ENCODE measurements at places on chromosomes 2 and 18. TPM values are rescaled to one million over a fixed set of nuclear protein-coding genes. Genes with fewer than 3 reads are reported as not detected.

The ACP1 gene
- 74.3 TPM for total RNA-seq

The COL6A3 gene
- total RNA-seq: 79.5 TPM

The PXDN gene
- 11.6 TPM for total RNA-seq

The HOXD11 gene
- 0.37 TPM for total RNA-seq

The FRZB gene
- total RNA-seq: 15.2 TPM

The TCF23 gene
- total RNA-seq: not detected

The LAMA1 gene
- 13.4 TPM for total RNA-seq

The PDE11A gene
- total RNA-seq: 1.9 TPM

The LYPD1 gene
- total RNA-seq: 0.28 TPM

The VSNL1 gene
- total RNA-seq: 5.6 TPM

- DNase-seq: no peak
Measured at GRCh38 chr2:8154270-8154669, 527.6 kb upstream of the ID2 start.

DNA sequence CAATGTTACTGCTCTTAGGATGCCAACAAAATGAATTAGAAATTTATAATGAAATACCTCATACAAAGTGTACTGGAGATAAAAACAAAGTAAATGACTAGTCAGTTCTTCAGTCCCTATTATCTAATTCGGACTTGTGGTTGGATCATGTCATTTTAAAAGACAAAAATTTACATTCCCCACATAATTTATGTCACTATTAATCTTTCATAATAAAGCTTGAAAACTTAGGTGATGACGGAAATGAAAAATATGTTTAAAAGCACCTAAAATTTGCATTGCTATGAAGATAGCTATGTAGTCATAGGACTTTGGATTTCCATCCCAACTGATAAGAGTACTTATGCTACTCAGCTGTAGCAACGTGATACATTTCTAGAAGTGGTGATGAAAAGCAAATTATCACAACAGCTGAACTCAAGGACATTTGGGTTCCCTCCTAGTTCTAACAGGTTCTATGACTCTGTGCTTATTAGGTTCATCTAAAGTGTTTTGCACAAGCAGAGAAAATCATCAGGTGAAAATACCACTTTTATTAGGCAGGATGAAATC is 58.4 kb downstream of the LRPPRC start:
- DNase-seq: no peak

DNA sequence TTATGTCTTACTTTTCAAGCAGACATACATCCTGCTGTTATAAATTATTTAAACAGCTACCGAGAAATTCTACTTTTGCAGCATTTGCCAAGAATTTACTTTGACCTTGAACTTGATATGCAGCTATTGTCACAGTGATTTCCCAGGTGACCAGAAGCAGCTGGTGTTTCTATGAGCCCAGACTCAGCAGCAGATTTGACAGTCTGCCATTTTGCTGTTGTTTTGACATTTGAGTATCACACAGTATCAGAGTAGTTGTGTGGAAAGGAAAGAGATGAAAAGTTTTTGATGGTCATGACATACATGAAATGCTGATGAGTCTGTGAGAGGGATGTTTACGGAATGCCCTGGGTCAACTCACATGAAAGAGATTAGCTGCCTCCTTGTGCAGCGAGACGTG is 6.6 kb upstream of the CCDC195 start:
- DNase-seq: no peak

DNA sequence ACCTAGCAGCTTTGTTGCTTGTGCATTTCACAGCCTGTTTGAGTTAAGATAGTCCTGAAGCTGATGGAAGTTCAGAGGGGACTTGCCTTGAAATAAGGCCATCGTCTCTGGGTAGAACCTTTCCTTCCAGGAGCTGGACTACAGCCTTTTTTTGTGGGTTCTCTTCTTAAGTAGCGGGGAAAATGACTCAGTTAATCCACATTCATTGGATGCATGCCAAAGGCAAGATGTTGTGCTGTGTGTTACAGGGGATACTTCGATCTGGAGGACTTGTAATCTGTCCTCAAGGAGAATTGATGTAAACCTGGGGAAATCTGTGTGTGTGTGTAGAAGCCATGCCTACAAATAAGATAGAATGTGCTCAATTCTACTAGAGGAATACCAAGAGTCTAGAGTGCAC is 46.8 kb downstream of the RPIA start:
- no peak for DNase-seq

DNA sequence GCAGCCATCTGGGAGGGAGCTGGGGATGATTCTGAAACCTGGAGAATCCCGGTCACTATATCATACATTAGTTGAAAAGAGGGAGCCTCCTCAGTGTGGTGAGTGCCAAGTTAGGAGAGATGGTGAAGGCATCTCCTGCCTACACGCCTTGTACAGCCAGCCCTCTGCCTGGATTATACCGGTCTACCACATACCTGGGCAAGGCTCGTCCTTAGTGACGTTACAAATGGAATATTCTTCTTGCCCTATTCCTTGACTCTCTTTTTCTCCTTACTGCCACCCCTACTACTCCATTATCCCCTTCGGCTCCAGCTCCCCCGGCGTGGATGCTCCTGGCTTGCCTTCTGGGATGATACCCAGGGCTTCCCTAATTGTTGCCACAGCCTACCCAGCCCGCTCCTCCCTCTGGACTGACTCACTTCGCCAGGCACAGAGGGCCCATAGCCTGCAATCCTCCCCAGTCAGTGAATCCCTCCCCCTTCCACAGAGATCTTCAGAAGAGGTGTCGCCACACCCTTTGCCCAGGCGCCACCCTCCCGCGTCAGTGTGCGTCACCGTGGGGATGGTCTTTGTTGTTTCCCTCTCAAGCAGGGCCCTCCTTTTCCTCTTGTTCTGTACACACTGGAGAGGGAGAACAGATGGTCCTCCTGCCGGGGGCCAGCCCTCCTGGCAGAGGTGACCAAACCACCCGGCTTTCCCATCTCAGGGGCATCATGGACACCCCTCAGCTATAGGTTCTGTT is 115.2 kb upstream of the EPAS1 start:
- no peak for DNase-seq

DNA sequence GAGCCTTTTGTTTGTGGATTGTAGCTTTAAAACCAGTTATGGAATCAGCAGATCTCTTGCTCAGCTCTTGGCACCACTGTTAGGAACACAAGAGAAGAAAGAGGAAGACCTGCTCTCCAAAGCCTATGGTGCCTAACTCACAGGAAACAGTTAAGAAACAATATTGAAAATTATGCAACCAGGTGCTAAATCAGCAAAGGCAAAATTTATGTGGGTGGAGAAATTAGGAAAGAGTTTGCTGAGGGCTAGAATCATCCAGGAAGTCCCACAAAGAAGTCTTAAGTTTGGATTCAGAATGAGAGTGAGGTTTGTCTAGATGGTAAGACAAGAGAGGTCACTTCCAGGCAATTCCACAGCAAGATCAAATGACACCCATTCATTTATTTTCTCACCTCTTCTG is 49.4 kb downstream of the AOX1 start:
- no peak for DNase-seq

DNA sequence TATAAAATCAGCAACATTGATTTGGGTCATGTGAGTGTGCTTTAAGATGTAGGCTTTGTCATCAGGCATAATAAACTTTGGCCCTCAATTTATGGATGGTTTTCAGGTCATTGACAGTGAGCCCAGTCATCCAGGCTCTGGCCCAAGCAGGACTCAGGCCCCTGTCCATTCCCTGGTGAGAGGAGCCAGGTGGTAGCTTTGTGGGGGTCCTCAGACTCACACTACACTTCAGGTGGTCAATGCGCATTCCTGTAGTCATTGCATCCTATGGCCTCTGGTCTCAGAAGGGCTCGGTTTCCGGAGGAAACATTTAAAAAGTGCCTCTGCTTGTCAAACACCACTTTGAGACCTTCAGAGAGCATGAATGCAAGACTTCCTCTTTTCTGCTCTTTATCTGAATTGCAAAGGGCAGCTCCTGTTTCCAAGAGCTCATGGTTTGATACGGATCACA is 20.2 kb downstream of the LGALSL start:
- DNase-seq: no peak

GRCh38 chr2:207419331-207419730 is 110.4 kb upstream of the CREB1 start:
- no peak for DNase-seq

GRCh38 chr18:70301667-70302066 is 12.8 kb downstream of the SOCS6 start:
- no peak for DNase-seq

DNA sequence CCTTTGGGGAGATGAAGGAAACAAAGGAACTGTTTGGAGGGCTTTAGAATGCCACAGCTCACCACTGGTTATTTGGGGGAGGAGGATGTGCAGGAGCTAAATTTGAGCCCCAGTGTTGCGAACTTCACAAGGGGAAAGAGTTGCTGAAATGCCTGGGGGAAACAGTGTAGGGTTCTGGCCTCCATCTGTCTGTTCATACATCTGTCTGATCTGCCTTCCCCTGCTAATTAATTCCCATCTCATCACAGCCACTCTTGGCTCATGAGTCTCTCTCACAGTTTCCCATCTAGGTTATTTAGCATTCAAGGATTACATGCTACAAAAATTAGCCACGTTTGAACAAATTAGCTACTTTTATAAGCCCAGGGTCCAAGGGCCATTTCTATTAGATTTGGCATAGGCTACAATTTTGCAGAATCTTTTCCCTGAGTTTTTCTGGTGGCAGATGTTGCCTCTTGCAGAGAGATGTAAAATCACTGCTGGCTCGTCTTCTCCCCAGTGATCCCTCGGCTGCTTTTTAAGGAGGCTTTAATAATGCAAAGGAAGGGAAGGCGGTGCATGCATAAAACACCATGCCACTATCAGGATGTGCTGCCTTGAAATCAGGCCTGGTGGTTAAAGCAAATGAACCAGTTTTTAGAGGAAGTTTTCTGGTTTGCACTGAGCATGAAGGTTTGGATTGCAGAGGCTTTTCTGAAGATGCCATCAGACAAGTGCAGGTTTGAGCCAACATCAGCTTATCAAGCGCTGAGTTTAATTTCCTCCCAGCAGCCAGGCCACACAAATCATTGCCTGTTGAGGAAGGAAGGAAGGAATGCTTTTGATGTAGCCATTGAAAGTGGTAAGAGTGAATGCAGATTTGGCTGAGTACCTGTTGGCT is 35.0 kb downstream of the ADD2 start:
- no peak for DNase-seq

GRCh38 chr2:151251012-151251411 is 10.7 kb downstream of the RBM43 start:
- DNase-seq: no peak

GRCh38 chr2:766255-766654 is 89.0 kb upstream of the TMEM18 start:
- DNase-seq: no peak

DNA sequence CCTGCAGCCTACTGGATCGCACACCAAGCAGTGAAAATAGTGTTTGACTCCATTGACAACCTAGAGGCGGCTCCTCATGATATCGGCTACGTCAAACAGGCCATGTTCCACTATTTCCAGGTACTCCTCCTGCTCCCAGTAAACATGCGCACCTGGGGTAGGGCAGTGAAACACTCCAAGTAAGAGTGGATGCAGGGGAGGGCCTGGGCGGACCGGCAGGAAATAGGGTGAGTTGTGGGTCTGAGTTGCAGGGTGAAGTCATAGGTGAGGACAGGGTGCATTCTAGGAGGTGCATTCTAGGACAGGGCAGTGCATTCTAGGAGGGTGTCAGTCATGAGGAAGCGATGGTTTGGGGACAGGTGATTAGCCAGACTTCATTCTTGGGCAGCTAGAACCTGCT is 5.0 kb downstream of the NAGK start:
- DNase-seq: no peak

- DNase-seq: no peak
Measured at GRCh38 chr2:61210332-61210981, 48.5 kb downstream of the C2orf74 start.

DNA sequence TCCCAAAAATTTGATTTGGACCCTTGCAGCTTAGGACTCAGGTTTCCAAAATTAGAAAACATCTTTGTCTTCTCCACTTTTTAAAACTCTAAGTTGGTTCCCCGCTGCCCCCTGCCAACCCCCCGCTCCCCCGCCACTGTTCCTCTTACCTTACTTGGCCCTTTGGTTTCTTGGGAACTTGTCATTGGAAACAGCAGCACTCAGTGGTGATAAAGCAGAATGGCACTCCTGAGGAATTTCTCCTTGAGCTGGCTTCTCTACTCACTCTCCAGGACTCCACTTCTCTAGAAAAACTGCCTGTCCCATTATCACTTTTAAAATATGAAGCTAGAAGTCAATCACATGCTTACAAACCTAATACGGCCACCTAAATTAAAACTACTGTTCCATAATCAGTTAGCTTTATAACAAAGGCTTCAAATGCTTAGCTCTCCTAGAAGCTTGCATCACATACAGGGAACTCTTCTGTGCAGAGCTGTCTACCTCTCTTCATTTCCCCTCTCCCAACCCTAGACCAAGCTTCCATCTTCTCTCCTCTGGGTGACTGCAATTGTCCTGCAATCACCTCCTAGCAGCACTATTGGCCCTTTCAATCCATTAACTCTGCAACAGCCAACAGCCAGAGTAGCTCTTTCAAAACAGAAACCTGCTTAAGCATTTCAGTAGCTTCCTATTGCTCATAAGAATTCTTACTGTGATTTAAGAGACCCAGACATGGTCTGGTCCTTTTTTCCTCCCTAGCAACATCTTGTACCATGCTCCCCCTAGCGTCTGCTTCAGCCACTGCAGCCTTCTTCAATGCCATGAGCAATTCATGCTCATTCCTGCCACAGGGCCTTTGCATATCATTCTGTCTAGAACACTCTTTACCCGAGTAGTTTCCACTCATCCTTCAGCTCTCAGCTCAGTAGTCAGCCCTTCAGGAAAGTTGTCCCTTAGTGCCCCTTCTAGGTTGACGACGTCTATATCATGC is 15.2 kb upstream of the PLEKHM3 start:
- DNase-seq: peak; percentile 50

- DNase-seq: no peak
Measured at GRCh38 chr18:22705328-22705727, 227.8 kb upstream of the RBBP8 start.

DNA sequence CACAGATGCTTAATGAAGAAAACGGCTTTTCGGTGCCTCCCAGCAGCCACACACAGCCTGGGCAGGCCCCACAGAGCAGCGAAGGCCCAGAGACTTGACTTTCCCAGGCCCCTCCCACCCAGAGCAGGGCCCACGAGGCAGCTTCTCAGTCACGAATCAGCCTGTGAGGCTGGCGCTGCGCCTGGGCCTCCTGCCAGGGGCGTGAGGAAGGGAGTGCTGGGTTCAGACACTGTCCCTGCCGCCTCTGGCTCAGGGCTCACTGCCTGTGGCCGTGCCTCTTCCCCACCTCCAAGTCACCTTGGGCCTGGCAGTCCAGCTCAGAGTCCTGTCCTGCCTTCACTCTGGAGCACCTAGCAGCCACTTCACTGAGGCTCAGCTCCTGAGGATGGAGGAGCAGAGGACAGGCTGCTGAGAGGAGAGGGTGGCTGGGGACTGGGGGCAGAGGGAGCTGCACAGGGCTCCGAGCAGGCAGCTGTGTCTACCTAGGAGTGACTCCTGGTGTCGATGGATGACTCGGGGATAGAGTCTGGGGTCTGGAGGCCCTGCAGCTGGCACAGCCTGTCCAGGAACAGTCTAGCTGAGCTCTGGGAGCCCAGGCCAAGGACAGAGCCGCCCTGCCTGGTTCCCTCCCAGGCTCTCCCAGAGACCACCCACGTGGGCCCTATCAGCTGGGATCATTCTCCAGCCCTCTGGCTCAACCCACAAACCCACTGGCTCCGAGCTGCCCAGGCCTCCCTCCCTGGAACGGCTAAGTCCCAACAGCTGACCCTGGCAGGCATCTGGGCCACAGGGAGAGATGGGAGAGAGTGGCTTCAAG is 36.4 kb upstream of the FOSL2 start:
- peak; percentile 89 for DNase-seq

- no peak for DNase-seq
Measured at GRCh38 chr2:186709529-186710450, 15.9 kb downstream of the FAM171B start.

- DNase-seq: peak; percentile 16
Measured at GRCh38 chr2:223050900-223051504, 988 bp upstream of the KCNE4 start.

GRCh38 chr2:1715184-1716013 is 28.9 kb downstream of the PXDN start:
- DNase-seq: no peak

Data from left colon (tissue), 2 donors.